ENCODE measurements at places on chromosomes 5 and 9. TPM values are rescaled to one million over a fixed set of nuclear protein-coding genes. Genes with fewer than 3 reads are reported as not detected.

GRCh38 chr9:89602978-89603766 is 1.6 kb upstream of the GADD45G start:
- peak; percentile 38 for ATAC-seq

DNA sequence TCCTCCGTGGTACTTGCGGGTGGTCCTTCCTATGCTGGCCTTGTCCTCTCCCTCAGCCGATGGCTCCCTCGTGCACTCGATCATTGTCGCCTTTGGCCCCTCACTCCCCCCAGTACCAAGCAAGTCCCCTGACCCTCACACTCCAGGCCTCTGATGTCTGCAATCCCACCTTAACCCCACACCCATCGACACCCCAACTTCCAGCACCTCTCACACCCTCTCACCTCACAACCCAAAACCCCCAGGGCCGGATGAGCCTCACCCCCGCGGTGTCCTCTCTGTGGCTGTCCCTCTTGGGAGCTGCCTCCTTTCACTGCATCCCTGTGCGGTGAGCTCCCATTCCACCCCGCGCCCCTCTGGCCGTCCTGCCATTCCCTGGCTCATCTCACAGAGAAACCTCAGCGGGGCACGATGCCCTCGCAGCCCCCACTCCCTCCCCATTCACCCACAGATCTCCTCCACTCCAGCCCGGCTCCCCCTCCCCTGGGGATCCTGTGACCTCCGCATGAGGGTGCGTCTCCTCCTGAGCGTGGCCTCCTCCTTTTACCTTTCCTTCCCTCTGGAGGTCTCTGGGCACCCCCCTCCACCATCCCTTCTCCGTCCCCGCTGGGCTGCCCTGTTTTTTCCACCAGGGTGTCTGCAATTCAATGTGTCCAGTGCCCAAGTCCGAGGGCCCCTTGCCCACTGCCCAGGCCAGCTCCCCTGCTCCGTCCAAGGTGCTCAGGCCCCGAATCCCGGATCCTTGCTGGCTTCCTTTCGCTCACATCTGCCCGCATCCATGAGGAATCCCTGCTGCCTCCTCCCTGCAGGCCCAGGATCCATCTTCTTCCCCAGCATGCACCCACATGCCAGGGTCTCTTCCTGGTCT is 15.8 kb upstream of the RNU6ATAC start:
- ATAC-seq: no peak

GRCh38 chr5:43354774-43355173 is 41.6 kb upstream of the HMGCS1 start:
- ATAC-seq: no peak

- ATAC-seq: no peak
Measured at GRCh38 chr9:127975376-127976315, 5.1 kb downstream of the EEIG1 start.

DNA sequence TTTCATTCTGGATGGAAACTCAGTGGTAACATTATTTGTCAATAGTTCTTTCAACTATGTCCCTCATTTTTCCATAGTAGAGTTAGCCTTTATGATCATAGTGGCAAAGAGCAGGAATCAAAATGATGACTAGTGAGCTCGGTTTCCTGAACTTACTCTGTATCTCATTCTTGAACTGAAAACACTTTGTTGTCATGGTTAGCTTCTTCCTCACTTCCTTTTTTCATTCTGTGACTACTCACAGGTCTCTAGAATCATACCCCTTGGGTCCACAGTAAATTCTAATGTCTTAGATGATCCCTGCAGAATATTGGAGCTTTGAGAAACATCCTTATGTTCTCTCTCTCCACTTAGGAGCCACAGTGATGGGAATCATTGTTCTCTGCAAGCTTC is 29.4 kb upstream of the RECK start:
- no peak for ATAC-seq

- no peak for ATAC-seq
Measured at GRCh38 chr5:19790829-19791466, 197.1 kb downstream of the CDH18 start.

DNA sequence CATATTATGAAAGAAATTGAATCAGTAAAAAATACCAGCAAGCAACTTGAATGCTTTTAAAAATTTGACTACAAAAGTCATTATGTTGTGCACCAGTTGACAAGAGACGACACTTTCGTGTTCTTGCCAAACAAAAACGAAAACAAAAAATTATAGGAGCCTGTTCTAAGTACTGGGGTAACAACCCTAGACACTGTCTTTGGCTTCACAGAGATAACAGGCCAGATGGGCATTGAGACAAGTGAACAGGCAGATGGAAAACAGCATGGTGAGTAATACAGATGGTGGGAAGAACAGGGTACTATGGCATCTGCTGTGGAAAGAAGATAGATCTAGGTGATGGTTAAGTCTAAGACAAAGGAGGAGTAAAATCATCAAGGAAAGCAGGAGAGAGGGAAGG is 99.0 kb downstream of the CDH12 start:
- ATAC-seq: no peak

GRCh38 chr9:2493109-2493508 is 128.5 kb upstream of the VLDLR start:
- ATAC-seq: peak; percentile 75

- ATAC-seq: no peak
Measured at GRCh38 chr5:179420476-179420875, 75.2 kb upstream of the ADAMTS2 start.

GRCh38 chr5:191036-191948 is at the start of gene LRRC14B:
TSS of gene LRRC14B (plus strand) at chr5:191495. CDS start at chr5:191539, 44 bp downstream.
- peak; percentile 55 for ATAC-seq

DNA sequence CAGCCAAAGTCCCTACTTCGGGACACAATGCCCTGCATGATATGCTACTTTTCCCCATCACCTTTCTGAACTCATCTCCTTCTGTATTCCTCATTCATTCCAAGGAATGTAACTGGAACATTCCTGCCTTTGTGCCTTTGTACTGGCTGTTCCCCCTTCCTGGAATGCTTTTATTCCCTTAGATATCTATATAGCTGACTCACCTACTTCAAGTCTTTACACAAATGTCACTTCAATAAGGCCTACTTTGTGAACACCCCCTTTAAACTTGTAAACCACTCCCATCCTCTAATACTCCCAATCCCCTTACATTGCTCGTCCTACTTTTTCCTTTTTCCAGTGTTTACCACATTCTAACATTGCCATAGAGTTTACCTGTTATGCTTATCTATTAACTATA is 2.4 kb downstream of the NOL6 start:
- no peak for ATAC-seq

- no peak for ATAC-seq
Measured at GRCh38 chr5:78591138-78591612, 57.4 kb downstream of the LHFPL2 start.

DNA sequence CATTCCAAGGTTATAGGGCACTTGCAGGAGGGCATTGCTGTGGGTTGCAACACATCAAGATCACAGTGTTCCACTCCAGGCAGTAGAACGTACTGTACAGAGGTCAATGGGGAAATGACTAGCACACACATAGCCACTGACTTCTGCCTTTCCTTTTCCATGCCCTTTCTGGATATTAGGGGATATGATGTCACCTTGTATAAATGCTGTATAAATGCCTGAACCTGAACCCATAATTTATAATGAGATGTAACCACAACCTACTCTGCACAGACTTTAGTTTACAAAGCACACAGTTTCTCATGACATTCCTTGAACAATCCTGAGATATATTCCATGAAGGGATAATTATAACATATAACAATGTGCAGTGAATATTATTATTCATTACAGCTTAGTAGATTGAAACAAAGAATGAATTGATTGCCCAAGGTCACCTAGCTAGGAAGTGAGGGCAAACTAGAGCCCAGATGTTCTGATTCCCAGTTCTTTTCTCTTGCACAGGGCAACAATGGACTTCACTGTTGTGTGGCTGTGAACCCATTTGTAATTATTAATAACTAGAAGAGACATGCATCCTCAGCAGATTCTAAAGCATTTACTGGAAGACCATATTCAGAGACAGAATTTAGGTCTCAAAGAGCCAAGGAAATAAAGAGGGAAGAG is 5.6 kb upstream of the ABLIM3 start:
- peak; percentile 57 for ATAC-seq

- no peak for ATAC-seq
Measured at GRCh38 chr5:18888821-18889220, 1099.2 kb downstream of the CDH18 start.

GRCh38 chr9:18996211-18996610 is 36.8 kb downstream of the SAXO1 start:
- ATAC-seq: no peak

DNA sequence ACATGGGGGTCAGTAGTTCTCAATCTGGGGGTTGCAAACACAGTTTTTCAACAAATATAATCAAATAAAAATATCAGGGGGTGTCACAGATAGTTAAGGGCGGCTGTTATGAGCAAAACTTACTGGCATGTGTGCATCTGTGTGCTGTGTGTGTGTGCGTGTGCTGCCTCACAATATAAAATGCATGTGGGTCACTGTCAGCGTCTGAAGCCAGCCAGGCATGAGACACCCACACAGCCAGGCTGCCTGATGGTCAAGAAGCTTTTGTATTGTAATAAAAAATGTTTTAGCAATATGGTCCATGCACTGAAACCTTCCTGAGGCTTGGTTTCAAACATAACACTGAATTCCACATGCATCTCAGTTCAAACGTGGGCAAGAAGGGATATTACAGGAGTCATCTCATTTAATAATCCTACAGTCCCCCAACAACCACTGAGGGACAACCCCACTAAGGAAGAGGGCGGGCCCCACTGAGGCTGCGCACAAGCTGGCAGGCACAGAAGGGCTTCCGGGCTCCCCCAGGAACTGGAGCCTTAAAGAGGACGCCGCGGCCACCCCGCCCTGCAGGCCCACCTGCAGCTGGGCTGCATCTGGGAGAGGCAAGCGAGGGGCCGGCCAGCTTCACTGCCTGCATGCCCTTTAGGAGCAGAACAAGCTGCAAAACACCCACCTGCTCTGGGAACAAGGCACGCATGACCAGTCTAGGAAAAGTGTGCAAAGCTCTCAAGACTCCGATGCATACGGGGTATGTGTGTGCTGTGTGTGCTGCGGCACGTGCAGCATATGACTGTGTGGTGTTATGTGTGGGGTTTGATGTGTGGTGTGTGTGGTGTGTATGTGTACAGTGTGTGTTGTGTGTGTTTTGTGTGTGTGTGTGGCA is 14.1 kb downstream of the SEMA4D start:
- ATAC-seq: no peak

DNA sequence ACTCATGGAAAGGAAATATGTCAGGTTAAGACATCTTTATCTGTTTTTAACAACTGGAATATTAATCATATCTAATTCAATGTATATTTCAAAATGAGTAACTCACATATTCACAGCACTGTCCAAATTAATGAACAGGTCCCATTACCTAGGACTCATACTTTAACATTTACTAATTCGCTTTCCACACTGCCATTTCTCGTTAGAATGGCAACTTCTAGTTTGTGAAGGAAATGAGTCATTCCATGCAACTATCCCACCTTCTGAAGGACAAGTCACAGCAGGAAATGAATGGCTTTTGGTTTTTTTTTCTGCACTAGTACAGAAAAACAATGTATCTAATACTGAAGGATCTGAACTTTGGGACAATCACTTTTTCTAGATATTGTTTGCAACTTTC is 24.6 kb upstream of the IFNK start:
- no peak for ATAC-seq

DNA sequence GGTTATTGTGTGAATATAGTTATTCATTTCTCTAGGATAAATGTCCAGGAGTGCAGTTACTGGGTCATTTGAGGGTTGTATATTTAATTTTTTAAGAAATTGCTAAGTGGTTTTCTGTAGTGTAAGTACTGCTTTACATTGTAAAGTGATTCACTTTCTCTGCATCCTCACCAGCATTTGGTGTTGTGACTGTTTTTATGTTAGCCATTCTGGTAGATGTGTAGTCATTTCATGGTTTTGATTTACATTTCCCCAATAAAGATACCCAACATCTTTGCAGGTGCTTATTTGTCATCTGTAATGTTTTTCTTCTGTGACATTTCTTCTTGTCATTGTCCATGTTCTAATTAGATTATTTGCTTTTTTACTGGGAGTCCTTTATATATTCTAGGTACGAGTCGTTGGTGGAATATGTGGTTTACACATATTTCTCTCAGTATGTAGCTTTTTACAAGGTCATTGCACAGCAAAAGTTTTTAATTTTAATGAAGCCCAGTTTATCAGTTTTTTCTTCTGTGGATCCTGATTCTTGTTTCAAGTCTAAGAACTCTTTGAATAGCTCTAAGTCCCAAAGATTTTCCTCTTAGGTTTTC is 34.0 kb downstream of the SCGB3A1 start:
- no peak for ATAC-seq

GRCh38 chr5:1105350-1106265 is 6.3 kb downstream of the SLC12A7 start:
- no peak for ATAC-seq

DNA sequence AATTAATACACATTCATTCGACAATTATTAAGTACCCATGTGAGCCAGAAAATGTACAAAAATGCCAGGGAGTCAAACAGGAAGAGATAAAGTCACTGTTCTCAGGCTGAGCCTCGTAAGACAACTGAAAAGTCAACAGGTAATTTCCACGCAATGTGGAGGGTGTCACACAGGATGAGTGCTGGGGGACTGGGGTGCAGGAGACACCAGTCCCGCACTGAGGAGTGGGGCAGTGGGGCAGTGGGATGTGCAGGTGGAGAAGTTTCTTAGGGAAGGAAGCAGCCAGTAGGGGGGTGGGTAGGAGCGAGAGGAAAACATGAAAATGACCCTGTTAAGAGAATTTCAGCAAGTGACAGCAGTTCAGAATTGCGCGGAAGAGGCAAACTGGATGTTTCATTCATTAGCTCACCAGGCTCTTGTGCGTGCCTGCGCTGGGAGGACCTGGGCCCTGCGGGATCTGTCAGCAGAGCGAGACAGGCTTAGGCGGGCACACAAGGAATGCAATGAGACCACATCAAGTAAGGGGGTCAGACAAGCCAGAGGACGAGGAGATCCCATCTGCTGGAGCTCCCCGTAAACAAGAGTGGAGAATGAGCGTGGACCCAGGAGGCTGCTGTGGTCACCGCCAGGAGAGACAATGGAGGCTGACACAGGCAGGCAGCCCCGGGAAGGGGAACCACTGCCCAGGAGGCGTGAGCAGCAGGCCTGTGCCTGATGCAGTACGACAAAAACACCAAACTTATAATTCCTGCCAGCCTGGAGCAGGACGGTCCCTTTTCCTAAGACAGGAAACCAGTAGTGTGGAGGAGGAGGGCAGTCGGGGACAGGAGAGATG is 21.0 kb downstream of the CAMSAP1 start:
- ATAC-seq: no peak

- peak; percentile 49 for ATAC-seq
Measured at GRCh38 chr9:130940693-130941576, 1.9 kb upstream of the FIBCD1 start.

- peak; percentile 53 for ATAC-seq
Measured at GRCh38 chr5:138772986-138773594, 19.9 kb downstream of the CTNNA1 start.

GRCh38 chr5:141734501-141735229 is 52.6 kb upstream of the ARAP3 start:
- no peak for ATAC-seq

GRCh38 chr9:91212596-91213243 is 149.0 kb downstream of the AUH start:
- ATAC-seq: no peak

NEURL1B gene
- total RNA-seq: 21.7 TPM

NUP155 gene
- 15.6 TPM for total RNA-seq

DIPK1B gene
- total RNA-seq: 13.4 TPM

CRHBP gene
- 2.3 TPM for total RNA-seq

LCN15 gene
- not detected for total RNA-seq

DAPK1 gene
- total RNA-seq: 119 TPM

SPATA31C1 gene
- total RNA-seq: not detected

LHX6 gene
- 13.0 TPM for total RNA-seq

PCDHGA11 gene
- 12.3 TPM for total RNA-seq

PPP3R2 gene
- not detected for total RNA-seq

NR5A1 gene
- total RNA-seq: not detected

PCDHA12 gene
- total RNA-seq: 1.7 TPM

KLHL3 gene
- total RNA-seq: 6.9 TPM

LCN12 gene
- total RNA-seq: not detected

CNTNAP3B gene
- 113 TPM for total RNA-seq

PPP1R26 gene
- 10.9 TPM for total RNA-seq

ENTREP1 gene
- total RNA-seq: 24.6 TPM
